Neural progenitor cell (in vitro differentiated cells): ENCODE measurements at places on chromosomes 1 and 21. TPM values are rescaled to one million over a fixed set of nuclear protein-coding genes. Genes with fewer than 3 reads are reported as not detected.

DNA sequence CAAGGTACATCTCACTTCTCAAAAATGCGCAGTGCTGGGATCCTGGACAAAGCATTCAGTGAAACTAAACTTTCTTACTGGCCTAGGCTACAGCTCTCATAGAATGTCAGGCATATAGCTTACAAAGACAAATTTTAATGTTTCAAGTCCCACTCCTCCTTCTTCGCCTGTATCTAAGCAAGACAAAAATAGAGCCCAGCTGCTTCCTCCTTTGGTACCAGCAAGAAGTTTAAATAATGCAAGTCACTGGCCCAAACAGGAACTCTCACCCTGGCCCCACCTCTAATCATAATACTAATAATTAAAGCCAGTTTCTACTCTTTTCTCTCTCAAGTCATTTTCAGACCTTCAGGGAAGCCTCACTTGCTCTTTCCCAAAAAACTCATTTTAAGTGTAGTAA is 1267.9 kb downstream of the MRPL39 start:
- H3K4me3 ChIP-seq, result no peak overlapping the region
- no peak for DNase-seq
- H3K27me3 ChIP-seq, result no peaks in the 10 kb centered on the region
- no peaks in the 10 kb centered on the region for H3K36me3 ChIP-seq
- H3K27ac ChIP-seq, result no peak overlapping the region
- H3K4me1 ChIP-seq, result no peaks in the 10 kb centered on the region

GRCh38 chr1:246187834-246188372 is 319.2 kb downstream of the SMYD3 start:
- no peak overlapping the region for H3K27ac ChIP-seq
- H3K27me3 ChIP-seq, result no peaks in the 10 kb centered on the region
- no peak overlapping the region for H3K4me3 ChIP-seq
- no peaks in the 10 kb centered on the region for H3K36me3 ChIP-seq
- peaks cover 9% of the 10 kb centered on the region for H3K4me1 ChIP-seq

DNA sequence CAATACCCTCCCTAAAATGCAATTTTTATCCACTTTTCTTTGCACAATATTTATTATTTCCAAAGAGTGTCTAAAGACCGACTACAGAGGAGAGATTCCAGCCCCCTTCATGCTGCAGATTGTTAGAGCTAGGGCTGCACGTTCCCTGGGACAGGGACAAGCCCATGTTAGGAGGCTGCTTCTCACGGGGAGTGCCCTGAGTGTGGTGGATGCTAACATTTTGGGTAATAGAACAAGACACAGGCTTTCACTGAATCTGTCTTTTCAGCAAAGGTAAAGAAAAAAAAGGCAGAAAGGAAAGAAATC is 125.4 kb downstream of the RIPK4 start:
- H3K4me1 ChIP-seq, result no peaks in the 10 kb centered on the region

- no peaks in the 10 kb centered on the region for H3K27me3 ChIP-seq
- H3K27ac ChIP-seq, result no peak overlapping the region
- peaks cover 10% of the 10 kb centered on the region for H3K4me1 ChIP-seq
- peaks cover 4% of the 10 kb centered on the region for H3K36me3 ChIP-seq
Measured at GRCh38 chr1:36232212-36233095, 8.2 kb downstream of the THRAP3 start.

DNA sequence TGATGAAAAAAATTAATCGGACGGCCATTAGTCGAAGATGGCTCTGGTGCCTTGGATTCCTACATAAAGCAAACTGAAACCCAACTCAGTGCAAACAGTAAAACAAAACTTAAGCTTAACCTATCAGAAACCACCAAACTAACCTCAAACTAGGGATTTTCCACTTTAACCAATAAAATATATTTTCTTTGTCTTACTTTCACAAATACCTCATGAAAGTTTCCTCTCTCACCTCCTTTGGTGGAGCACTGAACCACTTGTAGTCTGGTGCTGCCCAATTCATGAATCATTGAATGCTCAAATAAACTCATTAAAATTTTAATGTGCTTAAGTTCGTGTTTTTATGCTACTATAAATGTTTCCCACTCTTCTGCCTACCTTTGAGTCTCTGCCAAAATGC is 7.0 kb downstream of the ADORA3 start:
- H3K27me3 ChIP-seq, result no peaks in the 10 kb centered on the region
- H3K36me3 ChIP-seq, result no peaks in the 10 kb centered on the region
- H3K4me1 ChIP-seq, result no peaks in the 10 kb centered on the region
- DNase-seq, result no peak
- no peak overlapping the region for H3K27ac ChIP-seq
- H3K4me3 ChIP-seq, result no peak overlapping the region

- H3K36me3 ChIP-seq, result no peaks in the 10 kb centered on the region
- no peak overlapping the region for H3K27ac ChIP-seq
- no peak for DNase-seq
- no peaks in the 10 kb centered on the region for H3K4me1 ChIP-seq
- no peaks in the 10 kb centered on the region for H3K27me3 ChIP-seq
Measured at GRCh38 chr1:176536588-176536987, 73.6 kb downstream of the PAPPA2 start.

GRCh38 chr1:152739841-152740240 is 18.0 kb upstream of the KPRP start:
- H3K4me1 ChIP-seq, result no peaks in the 10 kb centered on the region
- no peak overlapping the region for H3K4me3 ChIP-seq
- H3K36me3 ChIP-seq, result no peaks in the 10 kb centered on the region
- no peaks in the 10 kb centered on the region for H3K27me3 ChIP-seq
- H3K27ac ChIP-seq, result no peak overlapping the region
- no peak for DNase-seq

DNA sequence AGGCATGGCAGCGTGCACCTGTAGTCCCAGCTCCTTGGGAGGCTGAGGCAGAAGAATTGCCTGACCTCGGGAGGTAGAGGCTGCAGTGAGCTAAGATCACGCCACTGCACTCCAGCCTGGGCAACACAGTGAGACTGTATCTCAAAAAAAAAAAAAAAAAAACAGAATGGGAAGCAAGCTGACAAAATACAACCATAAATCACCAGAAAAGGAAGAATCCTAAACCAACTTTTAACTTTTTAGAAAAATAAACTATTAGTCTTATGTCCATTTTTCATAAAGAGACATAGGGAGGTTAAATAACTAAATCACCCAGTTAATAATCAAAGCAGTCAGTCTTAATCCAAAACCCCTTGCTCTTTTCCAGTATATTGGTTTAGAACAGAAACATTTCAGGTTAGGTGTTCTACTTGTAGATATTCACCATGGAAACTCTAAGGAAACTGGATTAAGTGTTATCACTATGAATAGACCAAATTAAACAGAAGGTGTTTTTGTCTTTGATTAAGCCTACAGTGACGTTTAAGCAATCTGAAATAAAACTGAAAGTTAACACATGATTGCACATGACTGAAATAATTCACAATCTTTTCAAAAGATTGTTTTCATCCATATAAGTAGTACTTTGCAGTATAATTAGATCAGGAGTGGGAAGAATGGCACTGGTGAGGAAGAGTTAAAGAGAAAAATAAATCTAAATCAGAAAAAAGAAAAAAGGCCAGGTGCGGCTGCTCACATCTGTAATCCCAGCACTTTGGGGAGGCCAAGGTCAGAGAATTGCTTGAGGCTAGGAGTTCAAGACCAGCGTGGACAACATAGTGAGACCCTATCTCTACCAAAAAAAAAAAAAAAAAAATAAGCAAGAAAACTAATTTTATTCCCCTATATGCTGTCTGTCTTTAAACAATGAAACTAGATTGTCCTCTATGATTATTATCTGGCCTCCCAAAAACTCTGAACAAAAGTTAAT is 9.6 kb downstream of the CDC42BPA start:
- no peaks in the 10 kb centered on the region for H3K36me3 ChIP-seq
- H3K4me3 ChIP-seq, result no peak overlapping the region
- no peak for DNase-seq

DNA sequence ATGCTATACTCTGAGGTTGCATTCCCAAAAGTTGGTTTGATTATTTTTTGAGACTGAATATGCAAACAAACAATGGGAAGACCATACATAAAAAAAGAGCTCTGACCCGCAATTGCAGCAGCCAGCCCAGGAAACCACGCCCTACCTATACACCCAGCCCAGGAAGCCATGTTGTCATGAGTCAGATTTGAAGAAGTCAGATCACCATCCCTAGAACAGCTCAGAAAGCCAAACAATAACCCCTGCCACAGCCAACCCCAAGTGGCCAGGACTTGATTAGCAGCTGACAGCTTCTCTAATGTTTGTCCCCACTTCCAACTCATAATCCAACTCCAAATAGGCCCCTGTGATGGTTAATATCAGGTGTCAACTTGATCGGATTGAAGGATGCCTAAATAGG is 621.9 kb downstream of the NPHP4 start:
- H3K36me3 ChIP-seq, result no peaks in the 10 kb centered on the region
- no peak overlapping the region for H3K4me3 ChIP-seq
- peaks cover 15% of the 10 kb centered on the region for H3K4me1 ChIP-seq
- no peak for DNase-seq
- H3K27ac ChIP-seq, result no peak overlapping the region

DNA sequence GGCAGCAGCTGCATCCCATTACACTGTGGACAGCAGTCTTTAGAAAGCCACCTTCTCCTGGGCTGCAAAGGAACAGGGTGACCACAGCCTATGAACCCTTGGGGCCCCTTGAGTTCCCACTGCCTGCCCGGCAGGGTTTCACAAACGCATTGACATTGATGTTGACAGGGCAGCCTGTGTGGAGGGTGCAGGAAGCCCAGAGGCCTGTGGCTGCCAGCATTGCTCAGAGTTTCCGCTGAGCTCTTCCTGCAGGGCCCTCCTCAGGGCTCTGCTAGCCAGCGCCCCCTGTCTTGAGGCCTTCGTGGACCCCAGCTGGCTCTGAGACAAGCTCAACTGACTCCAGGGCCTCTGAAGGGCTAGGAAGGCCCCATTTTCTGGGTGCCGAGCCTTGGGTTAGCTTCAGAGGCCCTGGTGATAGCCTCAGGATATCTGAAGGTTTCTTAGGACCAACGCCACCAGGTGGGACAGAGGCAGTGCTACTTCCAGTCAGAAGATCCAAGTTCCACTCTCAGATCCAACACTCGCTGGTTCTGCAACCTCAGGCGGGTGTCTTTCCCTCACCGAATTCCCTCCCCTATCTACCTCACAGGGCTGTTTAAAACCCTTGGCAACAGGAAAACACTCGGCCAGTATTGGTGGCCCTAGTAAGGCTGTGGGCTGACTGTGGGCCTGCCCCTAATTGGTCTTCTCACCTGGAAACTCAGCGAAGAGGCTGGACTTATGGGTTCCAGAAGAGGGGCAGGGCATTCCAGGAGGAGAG is 27.2 kb upstream of the EPS8L3 start:
- H3K4me3 ChIP-seq, result no peak overlapping the region
- H3K36me3 ChIP-seq, result no peaks in the 10 kb centered on the region
- H3K27ac ChIP-seq, result no peak overlapping the region

DNA sequence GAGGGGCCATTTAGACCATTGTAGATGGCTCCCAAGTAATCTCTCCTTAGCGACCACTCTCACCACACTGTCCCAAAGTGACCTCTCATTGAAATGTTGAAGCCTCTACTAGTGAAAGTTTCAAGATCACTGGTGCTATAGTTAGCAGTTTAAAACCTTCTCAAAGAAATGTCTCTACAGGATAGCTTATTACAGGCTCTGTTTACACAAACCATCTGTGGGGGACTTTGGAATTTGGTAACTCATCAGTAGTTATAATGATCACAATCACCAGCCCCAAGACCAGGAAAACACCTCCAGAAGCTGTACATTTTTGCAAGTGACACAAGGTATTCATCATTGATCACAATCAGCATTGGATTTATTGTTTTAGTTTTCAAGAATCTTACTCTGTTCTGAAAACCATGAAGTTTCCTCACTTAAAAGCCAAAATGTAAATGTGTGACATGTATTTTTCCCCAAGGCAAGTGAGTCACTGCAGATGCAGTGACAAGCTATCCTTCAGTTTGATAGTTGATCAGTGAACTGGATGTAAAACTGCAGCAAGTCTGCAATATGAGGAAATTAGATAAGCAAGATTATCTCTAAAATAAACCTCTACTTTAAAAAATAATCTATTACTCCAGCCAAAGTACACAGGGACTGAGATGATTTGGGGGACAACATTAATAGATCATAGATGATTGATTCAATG is 41.9 kb downstream of the C21orf91 start:
- no peak for DNase-seq
- H3K36me3 ChIP-seq, result no peaks in the 10 kb centered on the region
- no peaks in the 10 kb centered on the region for H3K27me3 ChIP-seq

DNA sequence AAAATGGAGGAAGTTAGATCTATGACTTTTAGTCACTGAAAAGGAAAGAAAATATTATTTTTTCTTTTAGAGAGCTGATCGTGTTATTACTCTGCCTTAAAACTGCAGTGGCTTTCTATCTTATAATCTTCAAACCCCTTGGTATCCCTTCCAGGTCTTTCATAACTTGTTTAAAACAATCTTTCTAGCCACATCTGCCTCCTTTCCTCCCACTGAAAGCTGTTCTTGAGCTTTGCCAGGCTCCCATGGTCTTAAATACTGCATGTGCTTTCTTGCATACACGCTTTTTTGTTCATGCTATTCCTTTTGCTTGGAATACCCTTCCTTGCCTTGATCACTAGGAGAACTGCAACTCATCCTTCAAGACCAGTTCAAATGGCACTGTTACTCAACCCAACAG is 65.9 kb upstream of the GADD45A start:
- no peaks in the 10 kb centered on the region for H3K27me3 ChIP-seq
- H3K4me1 ChIP-seq, result no peaks in the 10 kb centered on the region
- no peak for DNase-seq
- H3K4me3 ChIP-seq, result no peak overlapping the region
- H3K36me3 ChIP-seq, result no peaks in the 10 kb centered on the region

DNA sequence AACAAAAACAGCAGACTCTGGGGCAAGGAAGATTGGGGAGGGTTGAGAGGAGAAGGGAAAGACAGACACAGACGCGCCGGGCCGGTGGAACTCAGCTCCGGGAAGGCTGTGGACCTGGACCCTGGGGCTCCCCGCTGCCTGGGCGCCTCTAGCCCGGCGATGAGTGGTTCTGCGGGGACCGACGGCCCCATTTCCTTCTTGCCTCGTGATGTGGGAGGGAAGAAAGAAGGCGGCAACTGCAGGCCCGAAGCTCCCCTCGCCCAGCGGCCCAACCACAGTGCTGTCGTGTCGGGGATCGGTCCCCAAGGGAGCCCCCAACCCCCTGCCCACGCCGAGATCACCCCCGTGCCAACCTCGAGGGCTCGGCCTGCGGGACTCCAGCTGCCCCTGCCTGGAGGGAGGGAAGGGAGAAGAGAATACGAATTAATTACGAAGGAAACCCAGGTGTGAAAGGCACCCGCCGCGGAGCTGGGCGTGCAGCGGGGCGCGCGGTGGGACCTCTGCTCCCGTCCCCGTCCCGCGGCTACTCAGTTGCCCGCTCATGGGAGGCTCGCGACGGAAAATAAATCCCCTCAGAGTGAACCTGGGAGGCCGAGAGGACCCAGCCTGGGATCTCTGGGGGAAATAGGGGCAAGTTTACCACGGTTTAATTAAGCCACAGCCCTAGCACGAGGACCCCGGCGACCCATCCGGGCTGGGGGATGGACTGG is 7.4 kb downstream of the FOXD3 start:
- H3K4me3 ChIP-seq, result peak overlapping the region; percentile 33
- peaks cover 8% of the 10 kb centered on the region for H3K4me1 ChIP-seq
- H3K27ac ChIP-seq, result no peak overlapping the region
- no peaks in the 10 kb centered on the region for H3K36me3 ChIP-seq
- H3K27me3 ChIP-seq, result peaks cover 100% of the 10 kb centered on the region

GRCh38 chr21:46128933-46129571 is 26.3 kb downstream of the FTCD start:
- H3K36me3 ChIP-seq, result no peaks in the 10 kb centered on the region
- no peak overlapping the region for H3K27ac ChIP-seq
- H3K4me1 ChIP-seq, result peaks cover 9% of the 10 kb centered on the region
- no peak overlapping the region for H3K4me3 ChIP-seq
- DNase-seq, result no peak

GRCh38 chr1:156460525-156460924 is 40.0 kb downstream of the MEF2D start:
- no peak for DNase-seq
- H3K4me3 ChIP-seq, result no peak overlapping the region
- H3K27me3 ChIP-seq, result no peaks in the 10 kb centered on the region
- no peak overlapping the region for H3K27ac ChIP-seq

RIPPLY3 gene
- total RNA-seq, result 2.8 and 4.3 TPM in 2 replicates

NUDT4B gene
- total RNA-seq, result 10.9 and 21.5 TPM in 2 replicates

RAB3B gene
- 19.3 and 20.4 TPM in 2 replicates for total RNA-seq
